Activated naive CD8-positive, alpha-beta T cell treated with anti-CD3 and anti-CD28 coated beads for 36 hours (primary cell): ENCODE measurements at places on chromosomes 4 and X. TPM values are rescaled to one million over a fixed set of nuclear protein-coding genes. Genes with fewer than 3 reads are reported as not detected.

DNA sequence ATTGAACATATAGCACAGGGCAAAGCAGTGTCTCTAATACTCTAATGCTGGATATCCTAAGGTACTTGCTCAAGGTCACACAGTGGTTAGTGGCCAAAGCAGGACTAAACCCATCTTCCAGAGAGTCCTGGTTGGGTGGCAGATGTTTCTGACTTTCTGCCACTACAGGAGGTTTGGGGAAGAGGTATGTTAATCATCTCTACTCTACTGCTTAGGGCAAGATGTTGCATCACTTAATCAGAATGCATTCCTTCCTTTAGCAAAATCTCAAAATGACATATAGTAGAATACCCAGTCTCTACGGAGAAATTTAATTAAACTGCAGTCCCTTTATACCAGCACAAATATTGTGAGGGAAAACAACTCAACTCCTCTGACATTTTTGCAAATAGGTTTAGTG lies 190.7 kb upstream of the FAM241A start:
- no peak for DNase-seq

SHOX gene
- not detected for total RNA-seq

ADGRG4 gene
- total RNA-seq: not detected

CDKL5 gene
- 1.3 TPM for total RNA-seq
